ENCODE measurements at places on chromosomes 11 and 22. TPM values are rescaled to one million over a fixed set of nuclear protein-coding genes. Genes with fewer than 3 reads are reported as not detected.
A peak's percentile ranks its signal among the peaks of the same experiment; 100 is the strongest.

Gene VPREB1
- not detected for total RNA-seq

Gene AQP11
- 2.2 TPM for total RNA-seq

Gene ACTN3
- not detected for total RNA-seq

Gene SULT4A1
- not detected for total RNA-seq

GRCh38 chr11:118434123-118434552, 2.2 kb upstream of the KMT2A start:
- DNase-seq, result no peak
- H3K27me3 ChIP-seq, result no peaks in the 10 kb centered on the region

DNA sequence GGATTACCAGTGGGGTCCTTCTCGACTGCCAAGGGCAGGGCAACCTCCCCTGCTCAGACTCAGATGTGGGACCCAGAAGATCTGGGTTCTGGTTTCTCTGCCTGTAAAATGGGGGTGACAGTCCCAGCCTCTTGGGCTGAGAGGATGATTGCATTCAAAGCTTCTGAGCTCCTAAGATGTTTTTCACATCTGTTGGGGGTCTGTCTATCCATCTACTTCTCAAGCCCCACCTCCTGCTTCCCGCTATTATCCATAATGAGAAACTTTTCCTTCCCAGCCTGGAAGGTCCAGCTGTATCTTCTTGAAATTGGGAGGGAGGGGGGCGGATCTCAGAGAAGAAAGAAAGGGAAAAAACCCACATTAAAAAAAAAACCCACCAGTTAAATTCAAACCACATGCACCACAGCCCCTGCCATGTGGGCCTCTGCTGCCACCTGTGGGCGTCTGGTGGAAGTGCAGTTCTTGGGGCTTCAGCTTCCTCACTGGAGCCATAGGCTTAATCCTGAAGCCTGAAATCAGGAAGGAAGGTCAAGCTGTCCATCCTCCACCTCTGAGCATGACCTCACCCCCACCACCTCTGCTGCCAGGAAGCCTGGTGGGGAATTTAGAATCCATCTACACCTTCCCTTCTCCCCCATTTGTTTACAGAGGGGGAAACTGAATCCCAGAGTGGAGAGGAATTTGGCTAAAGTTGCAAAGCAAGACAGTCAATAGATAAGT, 27.3 kb downstream of the ARHGEF17 start:
- H3K4me3 ChIP-seq, result no peak overlapping the region
- peaks cover 13% of the 10 kb centered on the region for H3K4me1 ChIP-seq
- no peaks in the 10 kb centered on the region for H3K27me3 ChIP-seq
- peak; percentile 94 for DNase-seq
- no peaks in the 10 kb centered on the region for H3K36me3 ChIP-seq

- H3K27me3 ChIP-seq, result no peaks in the 10 kb centered on the region
- DNase-seq, result peak; percentile 93
- peaks cover 37% of the 10 kb centered on the region for H3K4me1 ChIP-seq
- no peaks in the 10 kb centered on the region for H3K36me3 ChIP-seq
- peak overlapping the region; percentile 19 for H3K4me3 ChIP-seq
Measured at GRCh38 chr11:74418509-74418895, 20.3 kb upstream of the PGM2L1 start.

GRCh38 chr11:39860931-39861330, 1598.5 kb downstream of the LRRC4C start:
- no peaks in the 10 kb centered on the region for H3K4me1 ChIP-seq
- H3K27me3 ChIP-seq, result no peaks in the 10 kb centered on the region
- no peak for DNase-seq
- no peak overlapping the region for H3K27ac ChIP-seq

GRCh38 chr11:69702769-69703452, 911 bp downstream of the FGF19 start:
- no peak for DNase-seq
- H3K27ac ChIP-seq, result no peak overlapping the region
- no peaks in the 10 kb centered on the region for H3K36me3 ChIP-seq
- peaks cover 13% of the 10 kb centered on the region for H3K4me1 ChIP-seq
- H3K4me3 ChIP-seq, result no peak overlapping the region
- no peaks in the 10 kb centered on the region for H3K27me3 ChIP-seq

DNA sequence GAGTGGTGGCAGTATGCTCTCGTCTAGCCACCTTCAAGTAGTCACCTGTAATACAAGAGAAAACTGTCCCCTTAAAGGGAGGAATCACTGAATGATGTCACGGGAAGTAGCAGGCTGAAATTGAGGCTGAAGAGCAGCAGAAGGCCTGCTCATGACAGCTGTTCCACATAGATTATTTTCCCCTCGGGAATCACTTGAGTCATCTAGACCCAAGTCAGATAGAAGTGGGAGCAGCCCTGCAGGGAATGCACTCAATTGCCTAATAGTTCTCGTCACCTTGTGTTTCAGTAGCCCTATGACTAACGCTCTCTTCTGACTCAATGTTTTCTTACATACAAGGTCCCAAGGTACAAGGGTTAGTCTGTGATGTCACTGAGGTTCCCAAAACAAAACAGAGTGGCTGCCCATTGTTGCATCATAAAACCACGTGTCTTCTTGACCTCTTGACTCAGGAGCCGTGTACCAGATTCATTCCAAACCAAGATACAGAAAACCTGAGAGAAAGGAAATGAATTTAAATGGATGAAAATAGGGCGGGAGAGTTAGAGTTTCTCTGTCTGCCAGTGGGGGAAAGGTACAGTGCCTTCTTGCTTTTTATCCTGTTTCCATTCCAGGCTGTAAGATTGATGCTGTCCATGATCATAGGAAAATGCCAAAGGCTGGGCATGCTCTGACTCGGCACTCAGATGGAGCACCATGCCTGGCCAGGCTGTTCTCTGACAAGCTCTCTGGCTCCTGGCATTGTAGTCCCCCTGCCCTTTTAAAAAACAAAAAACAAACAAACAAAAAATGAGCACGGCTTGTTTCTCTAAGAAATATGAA, 21.6 kb upstream of the C11orf96 start:
- H3K27me3 ChIP-seq, result no peaks in the 10 kb centered on the region
- no peak overlapping the region for H3K4me3 ChIP-seq
- peak overlapping the region; percentile 81 for H3K27ac ChIP-seq
- peaks cover 10% of the 10 kb centered on the region for H3K36me3 ChIP-seq
- peaks cover 27% of the 10 kb centered on the region for H3K4me1 ChIP-seq

- H3K4me1 ChIP-seq, result no peaks in the 10 kb centered on the region
- no peak overlapping the region for H3K27ac ChIP-seq
- no peak overlapping the region for H3K4me3 ChIP-seq
- DNase-seq, result no peak
- no peaks in the 10 kb centered on the region for H3K36me3 ChIP-seq
Measured at GRCh38 chr11:40376331-40376730, 1083.1 kb downstream of the LRRC4C start.

All from PC-3 (cell line).